Left ventricle myocardium inferior (tissue), 1 donor: ENCODE measurements at places on chromosomes 16 and 17. TPM values are rescaled to one million over a fixed set of nuclear protein-coding genes. Genes with fewer than 3 reads are reported as not detected.

The SLC5A10 gene
- total RNA-seq, result not detected

- no peak overlapping the region for H3K4me3 ChIP-seq
- H3K27me3 ChIP-seq, result peaks cover 60% of the 10 kb centered on the region
These were observed 3.2 kb upstream of the KRT20 start for GRCh38 chr17:40888196-40888720.

GRCh38 chr16:67245674-67246080 is 1.6 kb downstream of the FHOD1 start:
- no peaks in the 10 kb centered on the region for H3K36me3 ChIP-seq
- peaks cover 15% of the 10 kb centered on the region for H3K27me3 ChIP-seq
- no peak for DNase-seq
- peaks cover 89% of the 10 kb centered on the region for H3K4me1 ChIP-seq

- H3K36me3 ChIP-seq, result peaks cover 46% of the 10 kb centered on the region
- DNase-seq, result no peak
- H3K27me3 ChIP-seq, result no peaks in the 10 kb centered on the region
- H3K27ac ChIP-seq, result peak overlapping the region; percentile 10
These were observed 33.2 kb downstream of the VPS35L start for GRCh38 chr16:19588661-19589060.

The PMFBP1 gene
- total RNA-seq, result 0.05 TPM

The GJD3 gene
- 0.88 TPM for total RNA-seq

The CRLF3 gene
- total RNA-seq, result 4.7 TPM

- peak; percentile 48 for DNase-seq
- H3K4me3 ChIP-seq, result peak overlapping the region; percentile 5
- peak overlapping the region; percentile 81 for H3K27ac ChIP-seq
These were observed 85.5 kb upstream of the DOC2B start for GRCh38 chr17:266701-267667.

The TBC1D3K gene
- total RNA-seq, result not detected

GRCh38 chr17:39737760-39738567 is at the start of gene GRB7:
TSS of gene GRB7 (plus strand) at chr17:39737938. CDS start at chr17:39742302, 4,364 bp downstream.
- DNase-seq, result no peak
- no peak within 1 kb of the TSS for H3K27ac ChIP-seq
- peak within 1 kb of the TSS; percentile 57 for H3K4me3 ChIP-seq

DNA sequence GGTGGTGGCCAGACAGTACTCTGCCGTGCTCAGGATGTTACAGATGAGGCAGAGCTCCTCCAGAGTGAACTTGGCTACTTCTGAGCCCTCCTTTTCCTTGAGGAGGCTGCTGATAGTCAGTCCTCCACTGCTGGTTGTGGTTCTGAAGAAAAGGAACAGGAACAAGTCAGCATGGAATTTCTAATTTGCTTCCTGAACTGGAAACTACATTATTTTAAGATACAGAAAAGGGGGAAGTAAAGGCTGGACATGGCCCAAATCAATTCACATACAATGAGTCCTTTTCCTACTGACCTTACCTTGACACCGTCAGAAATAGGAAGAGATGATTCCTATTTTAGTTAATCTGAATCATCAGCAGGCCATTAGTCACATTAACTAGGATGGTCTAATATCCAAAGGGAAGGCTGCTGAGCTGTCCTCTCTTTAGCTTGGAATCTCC is 154.2 kb downstream of the VPS53 start:
- H3K27ac ChIP-seq, result peak overlapping the region; percentile 90
- H3K4me1 ChIP-seq, result peaks cover 58% of the 10 kb centered on the region
- H3K4me3 ChIP-seq, result no peak overlapping the region
- peaks cover 21% of the 10 kb centered on the region for H3K36me3 ChIP-seq
- no peaks in the 10 kb centered on the region for H3K27me3 ChIP-seq

DNA sequence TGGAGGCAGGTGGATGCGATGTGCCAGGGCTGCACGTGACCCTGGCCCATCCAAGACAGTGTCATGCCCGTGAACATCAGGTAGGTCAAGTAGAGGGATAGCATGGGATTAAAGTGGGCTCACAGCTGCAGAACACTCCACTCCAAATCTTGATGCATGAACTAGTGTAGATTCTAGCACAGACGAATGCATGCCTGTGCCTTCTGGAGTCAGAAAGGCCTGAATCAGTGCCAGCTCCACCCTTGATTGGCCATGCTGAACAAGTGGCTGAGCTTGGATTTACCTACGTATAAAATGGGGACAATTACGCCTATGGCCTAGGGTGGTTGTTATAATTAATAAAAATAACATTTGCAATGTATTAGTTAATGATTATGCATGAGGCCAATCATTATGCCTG is 10.6 kb downstream of the IRX3 start:
- no peak overlapping the region for H3K4me3 ChIP-seq
- DNase-seq, result no peak
- no peaks in the 10 kb centered on the region for H3K4me1 ChIP-seq
- H3K36me3 ChIP-seq, result no peaks in the 10 kb centered on the region

DNA sequence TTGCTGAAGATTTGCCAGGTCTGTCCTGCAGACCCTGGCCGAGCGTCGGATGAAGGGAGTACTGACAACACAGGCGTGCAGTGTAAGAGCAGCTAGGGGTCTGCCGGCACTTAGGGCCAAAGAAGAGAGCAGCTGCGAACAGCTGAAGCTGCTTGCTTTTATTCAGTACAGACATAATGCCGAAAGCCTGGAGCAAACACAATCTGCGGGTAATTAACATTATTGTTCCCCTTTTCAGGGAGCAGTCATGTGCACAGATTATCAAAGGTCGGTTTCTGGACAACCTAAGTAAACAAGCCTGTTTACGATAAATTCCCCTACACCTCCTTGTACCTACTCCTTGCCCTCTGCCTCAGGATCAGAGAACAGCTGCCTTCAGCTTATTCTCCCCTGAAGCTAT is 12.0 kb upstream of the KRT23 start:
- no peak overlapping the region for H3K4me3 ChIP-seq
- H3K4me1 ChIP-seq, result no peaks in the 10 kb centered on the region
- DNase-seq, result no peak
- H3K27ac ChIP-seq, result no peak overlapping the region
- H3K27me3 ChIP-seq, result peaks cover 89% of the 10 kb centered on the region

The GSG1L gene
- 3.4 TPM for total RNA-seq

- H3K4me1 ChIP-seq, result peaks cover 40% of the 10 kb centered on the region
- H3K27ac ChIP-seq, result no peak overlapping the region
- H3K4me3 ChIP-seq, result no peak overlapping the region
- no peaks in the 10 kb centered on the region for H3K27me3 ChIP-seq
- H3K36me3 ChIP-seq, result no peaks in the 10 kb centered on the region
- DNase-seq, result no peak
These were observed 170.7 kb downstream of the SEC14L1 start for GRCh38 chr17:77311371-77311981.

DNA sequence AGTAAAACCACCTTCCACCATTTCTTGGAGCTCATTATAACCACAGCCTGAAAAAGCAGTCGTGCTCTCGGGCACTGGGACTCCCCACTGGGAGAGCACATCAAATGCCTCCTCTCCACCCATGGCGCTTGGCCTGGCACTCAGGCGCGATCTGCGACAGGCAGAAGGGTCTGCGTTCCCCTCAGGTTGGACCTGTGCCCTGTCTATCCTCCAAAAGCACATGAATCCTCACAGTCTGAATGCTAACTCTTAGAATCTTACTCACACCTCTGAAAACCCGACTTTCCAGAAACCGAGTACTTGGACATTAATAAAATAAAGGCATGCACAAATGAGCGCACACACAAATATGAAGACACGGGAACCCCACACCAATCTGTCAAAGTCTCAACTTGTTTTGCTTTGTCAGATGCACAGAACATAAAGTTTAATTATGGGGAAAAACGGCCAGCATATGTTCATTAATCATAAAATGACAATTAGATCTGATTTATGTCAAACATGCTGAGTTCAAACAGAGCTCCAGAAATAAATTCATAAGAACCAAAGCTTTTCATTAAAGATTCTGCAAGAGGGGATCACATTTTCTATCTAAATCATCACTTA is 20.5 kb upstream of the FAAP100 start:
- no peaks in the 10 kb centered on the region for H3K27me3 ChIP-seq
- H3K36me3 ChIP-seq, result peaks cover 80% of the 10 kb centered on the region
- H3K27ac ChIP-seq, result no peak overlapping the region
- no peak overlapping the region for H3K4me3 ChIP-seq
- H3K4me1 ChIP-seq, result peaks cover 23% of the 10 kb centered on the region

- DNase-seq, result no peak
- H3K4me3 ChIP-seq, result no peak overlapping the region
- peaks cover 10% of the 10 kb centered on the region for H3K4me1 ChIP-seq
- no peaks in the 10 kb centered on the region for H3K27me3 ChIP-seq
These were observed 162.4 kb upstream of the FAM20A start for GRCh38 chr17:68763562-68763961.

The C17orf50 gene
- total RNA-seq, result not detected

- H3K4me3 ChIP-seq, result peak overlapping the region; percentile 50
- peaks cover 55% of the 10 kb centered on the region for H3K27me3 ChIP-seq
- no peaks in the 10 kb centered on the region for H3K36me3 ChIP-seq
- peak overlapping the region; percentile 87 for H3K27ac ChIP-seq
- no peak for DNase-seq
These were observed 1.1 kb upstream of the YBX2 start for GRCh38 chr17:7295230-7296180.

DNA sequence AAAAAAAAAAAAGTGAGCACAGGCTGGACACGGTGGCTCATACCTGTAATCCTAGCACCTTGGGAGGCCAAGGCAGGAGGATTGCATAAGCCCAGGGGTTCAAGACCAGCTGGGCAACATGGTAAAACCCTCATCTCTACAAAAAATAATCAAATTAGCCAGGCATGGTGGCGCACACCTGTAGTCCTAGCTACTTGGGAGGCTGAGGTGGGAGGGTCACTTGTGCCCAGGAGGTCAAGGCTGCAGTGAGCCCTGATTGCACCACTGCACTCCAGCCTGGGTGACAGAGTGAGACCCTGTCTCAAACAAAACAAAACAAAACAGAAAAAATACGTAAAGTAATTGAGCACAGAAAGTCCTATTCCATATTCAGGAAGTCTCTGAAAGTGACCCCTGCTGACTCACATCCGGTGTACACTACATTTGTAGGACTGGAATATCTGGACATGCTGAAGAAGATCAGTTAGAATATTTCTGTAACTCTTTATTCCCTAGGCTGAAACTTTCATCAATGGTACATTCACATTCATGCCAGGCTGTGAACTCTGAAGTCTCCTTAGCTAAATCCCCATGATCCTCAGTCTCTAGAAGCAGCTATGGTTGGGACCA is 66.0 kb upstream of the HAS3 start:
- DNase-seq, result no peak
- H3K4me3 ChIP-seq, result no peak overlapping the region
- no peaks in the 10 kb centered on the region for H3K27me3 ChIP-seq
- no peaks in the 10 kb centered on the region for H3K4me1 ChIP-seq

- H3K27me3 ChIP-seq, result no peaks in the 10 kb centered on the region
- no peak overlapping the region for H3K27ac ChIP-seq
These were observed 1175.1 kb upstream of the GOT2 start for GRCh38 chr16:59909262-59909661.

The DNAI2 gene
- not detected for total RNA-seq
